ENCODE measurements at places on chromosomes 5 and 9.
A peak's percentile ranks its signal among the peaks of the same experiment; 100 is the strongest.

GRCh38 chr5:68354315-68354714, 138.8 kb downstream of the PIK3R1 start:
- no peak for DNase-seq

- DNase-seq = peak; percentile 43
These were observed 11.9 kb downstream of the GRIN1 start for GRCh38 chr9:137150617-137151457.

- DNase-seq = peak; percentile 89
These were observed 47.8 kb upstream of the PSD2 start for GRCh38 chr5:139747583-139748504.

- peak; percentile 31 for DNase-seq
These were observed 217.8 kb upstream of the TLE4 start for GRCh38 chr9:79353856-79354520.

DNA sequence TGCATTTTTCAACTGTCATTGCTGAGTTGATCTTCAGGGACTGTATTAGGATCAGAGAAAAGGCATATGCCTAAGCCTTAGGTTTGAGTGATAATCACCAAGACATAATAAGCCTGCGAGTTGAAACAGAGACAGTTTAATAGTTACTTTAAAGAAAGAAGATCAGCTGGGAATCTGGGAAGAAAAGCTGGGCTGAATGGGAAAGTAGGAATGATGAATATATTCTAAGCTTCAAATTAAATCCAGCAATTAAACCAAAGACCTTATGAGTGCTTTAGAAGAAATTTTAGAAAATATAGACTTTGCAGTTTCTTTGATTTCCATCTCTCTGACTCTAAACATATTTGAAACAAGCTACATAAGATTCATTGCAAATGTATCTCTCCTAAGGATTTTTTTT, 222.3 kb downstream of the ENC1 start:
- DNase-seq = no peak

GRCh38 chr5:87129046-87129445, 138.6 kb upstream of the RASA1 start:
- peak; percentile 36 for DNase-seq

DNA sequence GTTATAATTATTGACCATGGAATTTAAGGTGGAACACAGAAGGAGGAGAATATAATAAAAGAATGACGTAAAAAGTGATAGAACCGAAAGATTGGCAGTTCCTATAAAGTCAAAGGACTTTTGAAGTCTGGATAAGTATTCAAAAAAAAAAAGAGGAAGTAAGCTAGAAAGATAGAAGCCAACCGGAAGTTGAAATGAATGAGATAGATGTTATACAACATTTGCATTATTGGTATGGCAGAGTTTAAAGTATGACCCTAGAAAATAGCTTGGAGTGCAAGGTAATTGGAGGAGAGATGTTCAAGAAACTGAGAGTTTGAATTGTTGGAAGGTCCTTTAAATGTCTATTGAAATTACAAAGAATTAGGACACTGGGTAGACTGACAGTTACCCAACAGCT, 293.6 kb downstream of the FER start:
- DNase-seq = no peak

- no peak for DNase-seq
These were observed 241.7 kb downstream of the MCTP1 start for GRCh38 chr5:95043234-95043633.

GRCh38 chr5:140561753-140562523, 2.5 kb downstream of the APBB3 start:
- no peak for DNase-seq

GRCh38 chr9:118732998-118733397, 636.2 kb downstream of the BRINP1 start:
- DNase-seq = no peak

DNA sequence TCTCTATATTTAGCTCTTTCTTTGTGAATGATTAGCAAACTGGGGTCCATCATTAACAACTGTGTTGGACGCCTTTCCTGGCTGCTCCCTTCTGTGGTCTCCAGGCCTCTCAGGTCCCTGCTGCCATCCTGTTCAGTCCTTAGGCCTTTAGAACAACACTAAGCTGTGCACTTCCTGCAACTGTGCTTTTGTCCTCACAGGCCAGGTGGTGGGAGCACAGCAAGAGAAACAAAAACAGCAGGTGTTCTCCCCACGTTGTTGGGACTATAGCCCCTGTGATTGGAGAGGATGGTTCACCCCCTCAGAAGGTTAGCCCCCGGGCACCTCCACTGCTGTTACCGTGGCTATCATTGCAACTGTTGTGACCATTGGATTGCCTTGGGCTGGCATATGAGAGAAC, 41.7 kb upstream of the CLINT1 start:
- no peak for DNase-seq

DNA sequence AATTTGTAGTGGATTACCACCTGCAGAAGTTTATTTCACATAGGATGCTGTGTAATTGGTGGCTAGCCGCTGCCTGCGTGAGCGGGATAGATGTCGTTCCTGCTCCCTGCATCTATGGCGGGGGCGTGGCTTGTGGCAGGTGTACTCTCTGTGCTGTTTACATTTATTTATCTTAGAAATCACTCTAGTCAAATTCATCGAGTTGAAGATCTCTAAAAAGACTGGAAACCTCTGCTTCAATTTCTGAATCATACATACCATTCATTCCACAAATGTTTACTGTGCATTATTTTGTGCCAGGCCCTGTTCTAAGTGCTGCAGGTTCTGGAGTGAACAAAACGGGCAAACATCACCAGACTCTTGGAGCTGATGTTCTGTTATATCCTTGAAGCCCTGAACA, 11.9 kb downstream of the ROPN1L start:
- peak; percentile 67 for DNase-seq

- DNase-seq = no peak
These were observed 206.8 kb downstream of the TLE4 start for GRCh38 chr9:79778581-79778980.

DNA sequence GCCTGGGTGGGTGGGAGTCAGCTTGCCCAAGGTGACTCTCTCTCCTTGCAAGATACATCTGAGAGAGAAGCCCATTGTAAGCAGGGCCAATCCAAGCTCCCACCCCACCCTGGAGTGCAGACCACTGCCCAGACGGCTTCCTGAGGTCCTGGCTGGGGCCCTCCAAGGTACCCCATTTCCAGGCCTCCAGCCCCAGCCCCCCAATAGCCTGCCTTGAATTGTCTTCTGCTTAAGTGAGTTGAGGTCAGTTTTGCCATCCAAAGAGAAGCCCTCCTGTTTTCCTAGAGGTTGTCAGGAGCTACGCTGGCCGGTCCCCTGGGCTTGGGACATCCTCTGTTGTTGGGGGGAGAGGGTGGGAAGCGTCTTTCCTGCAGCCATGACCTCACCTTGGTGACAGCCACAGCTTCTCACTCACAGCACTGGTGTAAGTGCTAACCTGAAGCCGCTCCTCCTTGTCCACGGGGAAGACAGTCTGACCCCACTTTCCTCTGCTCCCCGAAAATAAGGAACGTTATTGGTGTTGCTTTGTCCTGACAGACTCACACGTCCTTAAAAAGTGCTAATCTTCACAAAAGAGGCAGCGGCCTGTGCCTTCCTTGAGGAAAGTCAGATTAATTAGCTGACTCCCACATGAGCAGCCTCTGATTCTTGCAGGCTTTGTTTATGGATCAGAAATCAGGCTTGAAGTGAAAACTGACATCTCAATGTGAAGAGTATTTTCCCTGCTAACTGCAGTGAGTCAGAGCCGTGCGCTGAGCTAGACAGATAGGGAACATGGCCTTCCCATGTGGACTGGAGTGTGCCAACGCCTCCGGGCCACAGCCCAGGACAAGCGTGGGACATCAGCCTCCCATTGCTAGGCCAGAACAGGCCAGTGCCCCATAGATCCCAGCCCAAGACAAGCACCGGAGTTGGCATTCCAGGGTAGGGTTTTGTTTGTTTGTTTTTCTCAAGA, 52.3 kb downstream of the ADAMTS2 start:
- DNase-seq = no peak

DNA sequence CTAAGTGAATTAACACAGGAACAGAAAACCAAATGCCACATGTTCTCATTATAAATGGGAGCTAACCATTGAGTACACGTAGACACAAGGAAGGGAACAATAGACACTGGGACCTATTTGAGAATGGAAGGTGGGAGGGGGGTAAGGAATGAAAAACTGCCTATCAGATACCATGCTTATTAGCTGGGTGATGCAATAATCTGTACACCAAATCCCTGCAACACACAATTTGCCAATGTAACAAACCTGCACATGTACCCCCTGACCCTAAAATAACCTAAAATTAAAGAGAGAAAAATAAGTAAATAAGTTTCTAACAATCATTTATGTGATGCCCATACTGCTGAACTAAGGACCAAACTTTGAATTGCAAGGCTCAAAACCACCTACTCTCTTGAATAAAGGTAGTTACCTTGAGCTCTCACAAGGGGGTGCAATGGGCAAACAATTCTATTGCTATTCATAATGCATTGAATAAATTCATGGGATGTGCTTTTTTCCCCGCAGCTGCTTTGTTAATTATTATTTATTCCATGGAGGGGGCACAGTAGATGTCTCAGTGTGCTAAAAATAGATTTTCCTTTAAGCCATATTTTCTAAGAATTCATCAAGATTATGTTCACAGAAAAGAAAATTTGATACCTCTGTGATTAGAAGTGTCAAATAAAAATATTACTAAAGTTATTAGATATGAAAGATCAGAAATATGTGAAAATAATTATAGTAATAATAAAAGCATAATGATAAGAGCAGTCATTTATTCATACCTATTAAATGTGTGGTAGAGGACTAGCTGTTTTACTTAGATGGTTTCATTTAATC, 76.2 kb upstream of the PTPN3 start:
- DNase-seq = peak; percentile 74

Data from kidney tubule cell (primary cell).